ENCODE measurements at places on chromosomes 1 and 21. TPM values are rescaled to one million over a fixed set of nuclear protein-coding genes. Genes with fewer than 3 reads are reported as not detected.

ACTA1 gene
- 11,957 TPM for total RNA-seq

CASZ1 gene
- total RNA-seq: 67.4 TPM

FAM163A gene
- total RNA-seq: 0.30 TPM

ETV3 gene
- 16.6 TPM for total RNA-seq

TRIM58 gene
- total RNA-seq: not detected

- H3K36me3 ChIP-seq: no peaks in the 10 kb centered on the region
- H3K27ac ChIP-seq: no peak overlapping the region
- no peak for DNase-seq
- no peaks in the 10 kb centered on the region for H3K27me3 ChIP-seq
- peaks cover 9% of the 10 kb centered on the region for H3K4me1 ChIP-seq
- H3K4me3 ChIP-seq: no peak overlapping the region
These were observed 24.4 kb downstream of the CELF3 start for GRCh38 chr1:151692226-151692625.

GRCh38 chr1:58436615-58437297 lies 109.8 kb downstream of the OMA1 start:
- H3K4me1 ChIP-seq: peaks cover 2% of the 10 kb centered on the region
- H3K27ac ChIP-seq: no peak overlapping the region
- H3K27me3 ChIP-seq: no peaks in the 10 kb centered on the region
- no peak for DNase-seq
- H3K36me3 ChIP-seq: no peaks in the 10 kb centered on the region
- H3K4me3 ChIP-seq: no peak overlapping the region

DNA sequence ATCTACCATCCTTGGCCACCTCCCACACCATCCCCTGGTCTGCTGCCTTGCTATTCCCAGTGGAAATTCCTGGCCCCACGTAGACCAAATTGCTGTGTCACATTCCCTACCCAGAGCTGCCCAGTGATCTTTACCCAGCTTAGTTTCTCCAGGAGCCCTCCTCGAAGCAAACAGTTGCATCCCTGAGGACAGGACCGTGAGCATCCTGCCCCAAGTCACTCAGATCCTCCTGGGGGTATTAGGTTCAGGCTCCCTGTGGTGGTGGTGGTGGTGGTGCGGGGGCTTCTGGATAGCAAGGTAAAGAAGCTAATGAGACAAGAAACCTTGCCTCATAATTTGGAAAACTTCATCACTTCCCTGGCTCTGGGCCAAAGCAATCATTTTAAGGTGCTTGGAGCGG lies 58.4 kb upstream of the RBM15 start:
- H3K36me3 ChIP-seq: no peaks in the 10 kb centered on the region
- H3K4me3 ChIP-seq: no peak overlapping the region
- no peaks in the 10 kb centered on the region for H3K27me3 ChIP-seq
- no peak overlapping the region for H3K27ac ChIP-seq
- no peaks in the 10 kb centered on the region for H3K4me1 ChIP-seq

- no peak for DNase-seq
- H3K27me3 ChIP-seq: no peaks in the 10 kb centered on the region
- no peak overlapping the region for H3K27ac ChIP-seq
- H3K36me3 ChIP-seq: no peaks in the 10 kb centered on the region
- H3K4me3 ChIP-seq: no peak overlapping the region
These were observed 100.3 kb downstream of the PHTF1 start for GRCh38 chr1:113659035-113659434.

GRCh38 chr1:40980453-40981121 lies 1.1 kb downstream of the CTPS1 start:
- H3K4me1 ChIP-seq: peaks cover 26% of the 10 kb centered on the region
- DNase-seq: peak; percentile 18
- peak overlapping the region; percentile 92 for H3K27ac ChIP-seq
- H3K4me3 ChIP-seq: peak overlapping the region; percentile 74

DNA sequence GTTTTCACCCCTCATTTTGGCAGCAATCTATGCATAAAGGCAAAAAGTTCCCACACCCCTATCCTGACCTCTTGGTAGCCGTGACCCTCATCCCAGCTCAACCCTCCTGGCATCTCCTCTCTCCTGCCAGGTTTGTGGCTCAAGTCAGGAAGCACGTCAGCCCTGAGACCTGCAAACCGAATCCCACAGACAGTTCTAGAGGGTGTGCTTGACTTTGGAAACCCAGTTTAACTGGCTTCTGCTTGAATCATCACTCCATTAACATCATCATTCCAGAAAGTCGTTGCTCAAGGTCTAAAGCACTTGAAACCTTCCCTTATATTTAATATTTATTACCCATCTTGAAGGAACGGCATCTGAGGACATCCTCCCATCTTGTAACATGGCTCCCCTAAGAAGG lies 133.4 kb upstream of the ERG start:
- H3K4me3 ChIP-seq: no peak overlapping the region
- no peaks in the 10 kb centered on the region for H3K36me3 ChIP-seq
- no peak for DNase-seq
- H3K27me3 ChIP-seq: no peaks in the 10 kb centered on the region
- no peak overlapping the region for H3K27ac ChIP-seq
- no peaks in the 10 kb centered on the region for H3K4me1 ChIP-seq

GRCh38 chr1:48249868-48250267 lies 27.4 kb downstream of the SLC5A9 start:
- H3K27ac ChIP-seq: no peak overlapping the region
- no peaks in the 10 kb centered on the region for H3K36me3 ChIP-seq
- H3K27me3 ChIP-seq: no peaks in the 10 kb centered on the region
- peaks cover 6% of the 10 kb centered on the region for H3K4me1 ChIP-seq
- no peak overlapping the region for H3K4me3 ChIP-seq
- DNase-seq: no peak

DNA sequence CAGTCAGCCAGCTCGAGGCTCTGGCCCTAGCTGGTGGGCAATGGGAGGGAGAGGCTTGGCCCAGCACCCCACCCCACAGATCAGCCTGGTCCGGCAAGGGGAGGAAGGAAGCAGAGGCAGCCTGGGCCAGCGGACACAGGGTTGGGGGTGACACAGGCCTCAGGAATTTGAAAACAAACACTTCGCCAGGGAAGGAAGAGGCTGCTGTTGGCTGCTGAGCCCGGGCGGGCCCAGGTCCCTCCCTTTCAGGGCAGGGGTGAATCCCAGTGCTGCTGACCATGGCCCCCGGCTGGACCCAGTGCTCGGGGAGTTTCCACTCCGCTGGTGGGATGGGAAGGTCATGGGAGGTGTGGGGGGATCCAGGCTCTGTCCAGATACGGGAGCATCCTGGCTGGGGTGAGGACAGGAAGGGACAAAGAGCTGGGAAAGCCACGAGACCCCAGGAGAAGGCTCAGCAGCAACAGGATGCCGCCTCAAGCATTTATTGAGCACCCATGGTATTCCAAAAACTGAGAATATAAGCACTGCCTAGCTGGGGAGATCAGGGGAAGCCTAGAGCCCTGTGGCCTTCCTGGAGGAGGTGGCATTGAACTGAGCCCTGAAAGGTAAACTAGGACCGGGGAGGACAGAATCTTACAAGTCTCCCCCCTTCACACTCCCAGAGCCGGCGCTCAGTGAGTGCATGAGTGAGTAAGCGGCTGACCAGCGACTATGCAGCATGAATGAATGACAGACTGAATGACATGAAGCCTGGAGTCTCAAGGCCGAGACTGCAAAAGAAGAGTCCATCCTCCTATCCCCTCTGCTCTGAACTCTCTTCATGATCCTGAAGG lies 26.2 kb upstream of the EPHA2 start:
- no peaks in the 10 kb centered on the region for H3K27me3 ChIP-seq
- DNase-seq: peak; percentile 85
- no peak overlapping the region for H3K4me3 ChIP-seq
- peak overlapping the region; percentile 96 for H3K27ac ChIP-seq

DNA sequence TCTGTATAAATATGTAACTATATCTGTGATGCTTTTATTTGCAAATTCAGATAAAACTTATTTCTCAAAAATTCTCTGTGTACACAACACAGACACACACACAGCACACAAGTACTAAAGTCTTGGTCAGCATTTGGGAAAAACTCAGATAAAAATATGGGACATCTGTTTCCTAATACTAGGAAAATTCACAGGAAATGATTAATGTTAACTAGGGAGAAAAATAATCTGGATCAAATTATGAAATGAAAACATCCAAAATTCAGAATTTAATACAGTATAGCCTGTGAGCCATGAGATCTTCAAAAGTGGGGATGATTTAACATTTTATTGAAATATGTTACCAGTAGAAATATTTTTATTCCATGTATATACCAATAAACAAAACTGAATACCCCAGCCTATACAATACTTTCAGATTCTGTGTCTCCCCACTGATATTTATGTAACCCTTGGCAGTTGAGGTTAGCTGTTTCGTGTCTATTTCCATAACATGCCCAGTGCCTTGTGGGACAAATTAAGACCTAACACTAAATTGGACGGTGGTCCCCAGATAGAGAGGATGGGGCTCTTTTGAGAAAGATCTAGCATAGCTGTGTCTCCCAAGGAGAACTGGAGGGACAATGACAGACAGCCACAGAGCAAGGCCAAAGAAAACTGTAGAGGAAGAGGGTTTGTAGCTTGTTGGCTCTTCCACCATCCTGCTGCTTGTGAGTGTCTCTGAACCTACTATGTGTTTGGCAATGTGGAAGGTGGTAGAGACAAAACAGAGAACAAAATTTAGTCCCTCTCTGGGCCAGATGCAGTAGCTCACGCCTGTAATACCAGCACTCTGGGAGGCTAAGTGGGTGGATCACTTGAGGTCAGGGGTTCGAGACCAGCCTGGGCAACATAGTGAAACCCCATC lies 47.2 kb downstream of the GNG12 start:
- H3K27ac ChIP-seq: peak overlapping the region; percentile 3
- no peaks in the 10 kb centered on the region for H3K4me1 ChIP-seq
- no peaks in the 10 kb centered on the region for H3K36me3 ChIP-seq
- no peak for DNase-seq

Measured in heart right ventricle (tissue), 16 donors.